ENCODE measurements at places on chromosomes 1 and 21. TPM values are rescaled to one million over a fixed set of nuclear protein-coding genes. Genes with fewer than 3 reads are reported as not detected.

The KANK4 gene
- total RNA-seq, result not detected

The ITLN2 gene
- not detected for total RNA-seq

- no peak for DNase-seq
These were observed 5.7 kb upstream of the C1orf162 start for GRCh38 chr1:111467865-111468716.

- DNase-seq, result no peak
These were observed 74.2 kb downstream of the DTL start for GRCh38 chr1:212109728-212110127.

DNA sequence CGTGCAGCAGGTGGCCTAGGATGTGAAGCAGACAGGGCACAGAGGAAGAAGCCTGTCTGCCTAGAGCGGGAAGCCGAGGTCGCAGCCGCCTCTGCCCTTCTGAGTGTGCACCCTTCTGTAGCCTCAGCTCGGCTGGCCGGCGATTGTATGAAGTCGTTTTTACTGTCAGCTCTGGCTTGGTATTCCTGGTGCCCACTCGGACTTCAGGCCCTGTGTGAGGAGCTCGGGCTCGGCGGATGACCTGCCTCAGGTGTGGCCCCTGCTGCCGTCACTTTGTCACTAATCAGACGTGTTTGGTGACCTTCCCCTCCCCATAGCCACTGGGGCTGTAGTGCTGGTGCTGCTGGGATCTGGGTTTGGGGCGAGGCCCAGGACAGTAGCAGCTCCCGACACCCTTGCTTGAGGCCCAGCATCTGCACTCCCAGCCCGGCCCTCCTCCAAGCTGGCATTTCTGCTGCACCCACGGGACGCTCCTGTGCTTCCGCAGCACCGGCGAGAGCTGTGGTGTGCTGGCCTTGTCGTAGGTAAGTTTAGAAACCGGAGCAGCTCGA lies 18.1 kb downstream of the SLX9 start:
- DNase-seq, result no peak

DNA sequence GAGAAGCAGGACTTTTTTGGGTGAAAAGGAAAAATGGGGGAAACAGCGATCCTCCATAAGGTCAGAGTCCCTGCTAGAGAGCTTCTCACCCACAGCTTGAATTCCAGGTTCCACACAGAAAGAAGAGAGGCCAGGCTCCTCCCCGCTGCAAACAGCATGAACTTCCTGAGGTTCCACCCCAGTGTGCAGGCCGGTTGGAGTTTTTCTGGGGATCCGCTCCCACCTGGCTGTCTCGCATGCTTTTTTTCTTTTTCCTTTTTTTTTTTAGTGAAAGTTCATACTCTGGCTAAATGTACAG lies 595.1 kb upstream of the ZP4 start:
- DNase-seq, result no peak

- no peak for DNase-seq
These were observed 139.4 kb downstream of the POU2F1 start for GRCh38 chr1:167360120-167360519.

DNA sequence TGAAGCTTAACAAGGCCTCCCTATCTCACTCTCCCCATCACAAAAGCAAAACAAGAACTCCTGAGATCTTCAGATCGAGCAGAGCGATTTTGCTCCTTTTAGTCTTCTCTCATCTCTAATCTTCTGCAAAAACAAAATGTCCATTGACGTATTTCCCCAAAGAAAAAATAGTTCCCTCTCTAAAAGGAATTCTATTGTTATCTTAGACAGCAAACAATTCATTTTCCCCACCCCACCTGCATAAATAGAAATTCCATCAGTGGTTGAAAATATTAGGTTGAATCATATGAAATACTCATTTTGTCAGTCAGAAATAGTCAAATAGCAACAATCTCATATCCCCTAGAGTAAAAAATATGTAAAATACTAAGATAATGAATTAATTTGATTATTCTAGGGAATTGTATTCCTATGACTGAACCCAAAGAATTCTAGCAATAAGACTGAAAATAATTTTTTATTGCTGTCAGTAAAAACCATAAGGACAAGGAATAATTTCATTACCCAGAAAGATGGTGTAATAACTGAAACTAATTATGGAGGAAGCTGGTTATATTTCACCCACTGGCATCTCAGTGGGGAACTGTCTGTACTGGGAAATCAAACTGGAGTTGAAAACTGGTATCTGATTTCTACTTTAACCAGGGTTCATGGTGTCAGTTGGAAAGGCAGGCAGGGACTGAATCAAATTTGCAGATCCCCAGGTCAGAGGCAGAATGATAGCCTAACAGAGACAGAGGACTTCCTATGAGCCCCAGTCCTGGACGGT lies 51.3 kb downstream of the RHOU start:
- DNase-seq, result no peak

Data from activated B cell treated with CpG ODN at 0.5 μM for 24 hours (primary cell).